ENCODE measurements at places on chromosomes 6 and 20.
A peak's percentile ranks its signal among the peaks of the same experiment; 100 is the strongest.

DNA sequence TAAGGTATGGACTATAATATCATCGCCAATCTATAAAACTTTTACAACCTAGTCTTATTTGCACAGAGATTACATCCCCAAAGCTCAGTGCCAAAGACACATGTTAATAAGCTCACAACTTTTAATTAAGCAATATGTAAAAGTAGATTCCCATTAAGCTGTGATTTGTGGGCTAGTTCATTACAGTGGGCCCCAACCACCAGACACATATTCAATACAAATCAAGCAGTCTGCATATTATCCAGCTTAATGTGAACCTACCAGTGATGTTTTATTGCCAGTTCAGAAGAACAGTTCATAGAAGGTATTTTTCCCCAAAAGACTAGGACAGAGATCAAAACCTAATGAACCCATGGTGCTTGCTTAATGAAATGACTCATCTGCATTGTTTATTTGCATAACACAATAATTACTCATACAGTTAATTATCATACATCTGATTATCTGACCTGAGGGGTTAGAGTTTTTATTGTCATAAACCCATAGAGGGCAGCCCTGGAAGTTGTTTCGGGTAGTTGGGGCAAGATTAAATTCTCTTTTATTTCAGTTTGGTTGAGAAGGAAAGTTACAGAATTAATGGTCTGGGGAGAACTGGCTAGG, 831.0 kb downstream of the TFAP2A start:
- no peak for DNase-seq

DNA sequence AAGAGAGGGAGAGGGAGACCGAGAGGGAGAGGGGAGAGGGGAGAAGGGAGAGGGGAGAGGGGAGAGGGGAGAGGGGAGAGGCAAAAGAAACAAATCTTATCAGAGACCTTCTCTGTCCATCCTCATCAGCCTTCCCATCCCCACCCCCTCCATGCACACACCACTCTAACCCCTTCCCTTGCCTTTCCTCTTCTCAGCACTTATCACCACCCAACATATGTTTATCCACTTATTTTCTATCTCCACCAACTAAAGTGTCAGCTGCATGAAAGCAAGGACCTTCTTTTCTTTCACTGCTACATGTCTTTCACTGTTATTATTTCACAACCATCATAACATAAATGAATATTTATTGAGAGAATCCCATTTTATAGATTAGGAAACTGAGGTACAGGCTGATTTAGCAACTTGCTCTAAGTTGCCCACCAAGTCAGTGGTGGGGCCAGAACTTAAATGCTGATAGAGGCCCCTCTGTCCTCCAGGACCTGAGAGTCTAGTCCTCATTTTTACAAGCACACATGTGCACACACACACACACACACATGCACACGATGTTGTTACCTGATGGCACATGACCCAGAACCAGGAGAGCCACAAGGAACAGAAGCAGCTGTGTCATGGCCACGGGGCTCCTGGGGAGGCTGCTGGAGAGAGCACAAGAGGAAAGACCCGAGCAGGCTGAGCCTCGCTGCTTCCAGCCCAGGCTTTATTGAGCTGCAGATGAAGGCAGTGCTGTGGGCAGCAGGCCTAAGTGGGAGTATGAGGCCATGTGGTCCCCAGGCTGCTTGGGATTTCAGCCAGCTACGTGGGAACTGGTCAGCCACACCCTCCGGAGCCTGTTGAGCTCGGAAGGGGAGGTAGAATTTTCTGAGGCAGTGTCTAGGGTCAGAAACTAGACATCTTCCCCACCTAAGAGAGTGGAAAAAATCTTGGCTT, 2.3 kb downstream of the DEFB124 start:
- DNase-seq: peak; percentile 61

DNA sequence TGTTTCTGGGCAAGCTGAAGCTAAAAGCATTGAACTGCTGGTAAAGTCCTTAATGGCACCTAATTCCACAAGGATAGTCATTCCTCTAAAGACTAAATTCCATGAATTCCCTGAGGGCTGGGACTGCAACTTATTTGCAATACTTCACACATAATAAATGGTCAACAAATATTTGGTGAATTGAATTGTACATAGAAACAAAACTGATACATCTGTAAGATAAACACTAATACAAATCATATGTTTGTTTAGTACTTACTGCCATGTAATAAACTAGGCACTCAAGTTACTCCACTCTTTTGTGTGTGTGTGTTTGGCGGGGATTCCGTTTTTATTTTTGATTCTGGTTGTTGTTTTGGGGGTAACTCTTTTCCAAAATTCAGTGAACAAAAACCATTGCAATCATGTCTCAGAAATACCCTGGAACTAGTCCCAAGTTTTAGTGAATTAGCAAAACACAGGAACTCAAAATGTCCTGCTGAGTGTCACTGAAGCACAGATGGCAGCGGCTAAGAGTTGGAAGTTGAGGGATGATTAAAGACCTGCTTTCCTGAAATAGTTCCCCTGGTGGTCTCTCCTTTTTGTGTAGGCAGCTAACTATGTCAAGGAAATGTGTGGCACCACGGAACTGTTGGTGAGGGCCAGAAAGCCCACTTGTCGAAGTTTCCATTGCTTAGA, 74.8 kb upstream of the SNRPB2 start:
- no peak for DNase-seq

GRCh38 chr6:136524936-136525413, 25.2 kb downstream of the MAP7 start:
- no peak for DNase-seq

DNA sequence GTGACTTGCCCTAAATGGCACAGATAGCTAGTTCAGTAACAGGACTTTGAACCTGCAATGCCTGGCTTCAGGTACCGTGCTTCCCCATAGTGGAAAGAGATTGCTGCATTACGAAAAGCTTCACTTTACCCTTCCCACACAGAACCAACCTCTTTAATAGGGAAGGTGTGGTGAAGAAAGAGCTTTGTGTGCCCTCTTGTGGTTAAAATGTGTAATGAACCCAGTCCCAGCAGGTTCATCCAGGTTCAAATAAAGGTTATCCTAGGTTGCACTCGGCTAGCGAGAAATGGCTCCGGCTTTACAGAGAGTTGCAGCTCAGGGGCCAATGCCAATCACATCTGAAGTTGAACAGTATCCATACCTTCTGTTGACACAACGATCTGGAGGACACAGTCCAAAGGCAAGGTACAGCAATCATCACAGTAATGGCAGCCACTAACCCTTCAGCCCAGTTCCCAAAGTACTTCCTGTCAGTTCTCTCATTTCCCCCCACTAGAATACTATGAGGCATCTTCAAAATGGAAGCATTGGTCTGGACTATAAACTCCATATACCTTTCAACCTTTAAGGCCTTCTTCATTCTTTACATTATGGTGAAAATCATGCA, 3.0 kb downstream of the DEFB115 start:
- DNase-seq: no peak

- DNase-seq: no peak
Observed at GRCh38 chr6:72825315-72825911, 203.5 kb downstream of the KCNQ5 start.

- no peak for DNase-seq
Observed at GRCh38 chr6:64984948-64985347, 722.1 kb downstream of the EYS start.

DNA sequence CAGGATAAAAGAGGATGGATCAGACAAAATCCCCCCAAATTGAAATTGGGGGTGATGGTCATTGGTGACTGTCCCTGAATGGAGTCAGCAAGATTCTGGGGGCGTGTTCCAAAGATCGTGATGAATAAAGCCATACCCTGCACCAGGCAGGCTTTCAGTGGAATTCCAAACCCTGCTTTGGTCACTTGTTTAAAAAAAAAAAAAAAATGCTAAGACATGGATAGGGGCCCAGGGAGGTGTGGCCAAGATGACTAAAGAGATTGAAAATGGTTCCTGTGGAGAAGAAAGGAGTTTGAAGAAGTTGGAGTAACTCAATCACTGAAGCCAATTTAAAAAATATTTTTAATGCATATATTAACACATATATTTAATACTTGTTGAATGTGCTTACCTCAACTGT, 161.4 kb upstream of the KCNG1 start:
- DNase-seq: no peak

DNA sequence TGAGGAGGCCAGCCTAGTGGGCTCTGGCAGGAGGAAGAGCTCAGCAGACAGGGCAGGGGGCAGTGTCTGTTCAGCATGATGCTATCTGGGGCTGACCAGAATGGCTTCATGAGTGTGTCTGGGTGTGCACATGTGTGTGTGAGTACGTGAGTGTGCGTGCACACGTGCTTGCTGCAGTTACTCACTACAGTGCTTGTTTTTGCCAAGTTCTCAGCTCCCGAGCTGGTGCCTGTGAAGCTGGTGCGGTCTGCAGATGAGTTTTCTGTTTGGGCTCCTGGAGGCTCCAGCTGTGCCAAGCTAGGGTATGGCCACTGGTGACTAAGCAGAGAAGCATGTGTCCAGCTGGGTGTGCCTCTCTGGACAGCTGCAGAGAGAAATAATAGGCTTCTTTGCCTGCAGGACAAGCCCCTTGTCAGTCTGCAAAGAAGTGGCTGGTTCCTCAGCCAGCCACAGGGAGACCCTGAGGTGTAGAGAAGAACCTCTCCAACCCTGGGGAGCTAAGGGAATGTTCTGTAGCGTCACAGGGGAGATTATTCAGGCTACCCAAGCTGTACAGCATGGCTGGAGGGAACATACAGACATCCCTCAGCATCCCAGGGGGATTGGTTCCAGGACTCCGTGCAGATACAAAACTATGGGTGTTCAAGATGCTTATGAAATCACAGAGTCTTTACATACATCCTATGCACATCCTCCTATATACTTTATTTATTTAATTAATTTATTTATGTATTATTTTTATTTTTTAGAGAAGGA, 40.2 kb upstream of the FAM50B start:
- peak; percentile 84 for DNase-seq

DNA sequence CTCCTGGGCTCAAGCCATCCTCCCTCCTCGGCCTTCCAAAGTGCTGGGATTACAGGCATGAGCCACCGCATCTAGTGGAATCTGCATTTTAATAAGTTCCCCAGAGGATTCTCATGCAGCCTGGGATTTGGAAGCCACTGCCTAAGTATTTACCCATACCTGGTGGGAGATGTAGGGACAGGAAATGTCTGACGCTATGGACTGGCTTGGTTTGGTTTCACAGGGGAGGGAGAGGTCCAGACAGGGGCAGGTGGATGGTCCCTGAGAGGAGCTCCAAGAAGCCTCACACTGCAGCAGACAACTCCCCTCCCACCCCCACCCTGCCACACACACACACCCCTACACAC, 4.4 kb downstream of the VSTM2L start:
- no peak for DNase-seq

DNA sequence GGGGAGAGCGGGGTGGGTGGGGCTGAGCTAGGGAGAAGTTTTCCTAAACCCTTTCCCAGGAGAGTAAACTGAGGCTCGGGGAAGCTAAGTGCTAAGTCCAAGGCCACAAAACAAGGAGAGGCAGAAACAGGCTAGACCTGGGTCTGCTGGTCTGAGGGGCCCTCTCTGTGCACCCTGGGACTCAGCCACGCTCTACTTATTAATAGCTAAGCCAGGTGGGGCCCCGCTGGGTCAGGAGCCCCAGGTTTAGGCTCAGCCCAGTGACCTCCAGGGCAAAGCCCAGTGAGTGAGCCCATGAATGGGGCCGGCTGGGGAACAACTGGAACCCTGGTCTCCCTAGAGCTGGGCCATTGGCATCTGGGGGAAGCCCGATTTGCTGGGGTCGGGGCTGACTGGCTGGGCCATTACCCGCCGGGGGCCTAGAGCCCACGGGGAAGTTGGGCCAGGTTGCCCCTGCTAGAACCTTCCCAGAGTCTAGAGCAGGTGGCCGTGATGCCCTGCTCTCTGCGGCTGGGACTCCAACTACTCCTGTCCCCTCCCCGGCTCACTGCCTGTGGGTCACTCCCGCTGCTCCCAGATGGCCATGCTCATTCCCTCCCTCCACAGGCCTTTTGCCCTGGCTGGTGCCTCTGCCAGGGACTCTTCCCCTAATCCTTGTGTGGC, 24.1 kb upstream of the NOL4L start:
- no peak for DNase-seq

DNA sequence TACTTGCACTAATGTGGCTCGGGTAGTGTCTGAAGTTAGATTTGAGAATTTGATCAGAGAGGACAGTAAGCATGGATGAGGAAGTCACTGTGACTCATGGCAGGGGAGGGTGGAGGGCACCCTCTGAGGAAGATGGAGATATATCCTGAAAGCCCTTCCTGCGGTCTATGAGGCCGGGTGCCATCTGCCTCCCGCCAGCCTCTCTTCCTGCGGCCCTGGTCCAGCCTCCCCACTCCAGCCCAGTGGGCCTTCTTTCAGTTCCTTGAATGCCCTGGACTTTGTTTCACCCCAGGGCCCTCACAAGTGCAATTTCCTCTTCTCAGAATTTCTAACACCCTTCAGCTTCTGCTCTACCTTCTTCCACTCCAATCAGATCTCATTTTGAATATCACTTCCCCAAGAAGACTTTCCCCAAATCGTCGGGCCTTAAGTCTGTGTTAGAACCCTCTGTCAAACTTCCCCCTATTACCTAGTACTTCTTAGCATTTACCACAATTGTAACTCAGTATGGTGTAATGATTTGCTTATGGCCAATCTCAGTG, 20.2 kb upstream of the TNFAIP3 start:
- peak; percentile 51 for DNase-seq

GRCh38 chr6:147503587-147503986, 4.9 kb upstream of the SAMD5 start:
- DNase-seq: no peak

Measured in femur (tissue), 1 donor.